ENCODE measurements at places on chromosomes 6 and 20.

- no peak for DNase-seq
Measured at GRCh38 chr6:85453490-85453889, 3.6 kb downstream of the NT5E start.

DNA sequence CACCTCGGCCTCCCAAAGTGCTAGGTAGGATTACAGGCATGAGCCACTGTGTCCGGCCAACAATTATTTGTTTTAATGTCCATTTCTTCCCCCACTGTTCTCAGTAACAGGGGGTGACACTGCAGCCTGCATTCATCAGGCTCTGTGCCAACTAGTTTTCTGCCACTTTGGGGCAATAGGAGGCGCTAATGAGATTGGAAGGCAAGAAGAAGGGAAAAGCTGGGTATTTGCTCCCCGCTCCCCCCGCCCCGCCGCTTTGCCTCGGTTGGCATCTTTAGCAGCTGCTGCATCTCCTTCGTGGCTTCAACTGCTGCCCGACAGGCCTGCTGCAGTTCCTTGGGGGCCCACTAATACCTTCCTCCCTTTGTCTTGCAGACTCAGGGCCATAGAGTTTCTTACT lies 35.0 kb upstream of the MDGA1 start:
- no peak for DNase-seq

DNA sequence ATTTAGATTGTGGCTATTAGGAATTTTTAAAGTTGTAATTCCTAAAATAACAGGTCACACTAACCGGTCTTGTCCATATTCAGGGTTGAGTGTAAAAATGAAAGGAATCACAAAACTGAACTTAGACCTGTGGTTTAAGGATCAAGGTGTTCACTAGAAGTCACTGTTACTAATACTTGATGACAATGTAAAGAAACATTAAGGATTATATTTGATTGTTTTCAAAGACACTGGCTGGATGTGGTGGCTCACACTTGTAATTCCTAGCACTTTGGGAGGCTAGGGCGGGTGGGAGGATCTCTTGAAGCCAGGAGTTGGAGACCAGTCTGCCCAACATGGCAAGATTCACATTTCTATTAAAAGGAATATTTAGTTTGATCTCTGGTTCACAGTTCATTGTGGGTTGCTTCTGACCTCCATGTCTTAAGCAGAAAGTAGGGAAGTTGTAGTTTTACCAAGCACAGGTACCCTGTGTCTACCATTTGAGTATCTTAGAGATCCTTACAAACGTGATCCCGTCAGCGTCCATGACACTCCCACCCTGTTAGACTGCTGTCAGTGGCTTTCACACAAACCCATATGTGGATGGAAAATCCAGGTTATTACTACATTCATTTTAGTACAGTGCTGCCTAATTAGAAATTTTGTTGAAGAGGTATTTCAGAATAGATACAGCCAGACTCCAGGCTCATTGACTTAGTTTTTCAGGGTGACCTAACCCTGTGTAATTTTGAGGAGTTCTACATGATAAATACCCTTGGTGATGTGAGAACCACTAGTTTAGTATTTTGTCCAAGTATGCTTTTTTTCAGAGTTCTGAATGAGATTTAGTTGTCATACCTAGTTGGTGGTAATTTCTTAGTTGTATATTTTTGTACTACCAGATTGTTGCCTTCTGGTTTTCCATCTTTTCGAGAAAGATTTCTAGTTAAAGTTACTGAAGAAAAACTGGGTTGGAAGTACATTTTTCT lies 10.2 kb downstream of the SRSF3 start:
- no peak for DNase-seq

DNA sequence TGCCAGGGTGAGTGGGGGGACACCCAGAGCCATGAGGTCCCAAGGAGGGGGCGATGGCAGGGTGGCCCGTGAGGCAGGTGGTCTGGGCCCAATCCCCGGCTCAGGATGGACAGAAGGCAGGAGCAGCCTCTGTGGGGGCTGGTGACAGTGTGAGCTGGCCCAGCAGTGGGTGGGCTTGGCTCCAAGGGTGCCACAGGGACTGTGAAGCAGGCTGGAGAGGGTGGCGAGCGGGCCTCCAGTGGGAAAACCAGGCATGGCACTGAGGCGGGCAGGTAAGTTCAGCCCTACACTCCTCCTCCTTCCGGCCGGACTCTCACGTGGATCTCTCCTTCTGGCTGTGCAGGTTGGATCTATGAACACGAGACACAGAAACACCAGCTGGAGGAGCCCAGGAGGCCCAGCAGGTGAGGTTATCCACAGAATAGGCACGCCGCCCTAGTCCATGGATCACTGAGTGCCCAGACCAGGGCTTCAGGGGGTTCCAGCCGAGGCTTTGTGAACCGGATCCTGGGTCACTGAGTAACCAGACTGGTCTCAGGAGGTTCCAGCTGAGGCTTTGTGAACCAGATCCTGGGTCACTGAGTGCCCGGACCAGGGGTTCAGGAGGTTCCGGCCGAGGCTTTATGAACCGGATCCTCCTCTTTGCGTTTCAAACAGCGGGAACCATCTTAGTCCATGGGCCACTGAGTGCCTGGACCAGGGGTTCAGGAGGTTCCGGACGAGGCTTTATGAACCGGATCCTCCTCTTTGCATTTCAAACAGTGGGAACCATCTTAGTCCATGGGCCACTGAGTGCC lies 76.4 kb upstream of the BHLHE23 start:
- no peak for DNase-seq

- no peak for DNase-seq
Measured at GRCh38 chr6:16313732-16314131, 75.3 kb downstream of the GMPR start.

DNA sequence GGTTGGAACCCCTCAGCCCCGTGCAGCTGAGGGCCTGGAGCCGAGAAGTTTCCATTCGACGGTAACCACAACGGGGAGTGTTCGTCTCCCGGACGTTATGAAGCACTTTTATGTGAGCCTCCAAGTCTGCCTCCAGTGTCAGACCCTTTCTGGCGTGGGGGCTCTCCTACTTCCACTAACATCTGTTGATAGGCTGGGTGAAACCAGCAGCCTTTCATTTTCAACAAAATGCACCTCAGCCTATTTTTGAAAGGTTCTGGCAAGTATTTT lies 257.4 kb downstream of the THBS2 start:
- DNase-seq, result no peak

DNA sequence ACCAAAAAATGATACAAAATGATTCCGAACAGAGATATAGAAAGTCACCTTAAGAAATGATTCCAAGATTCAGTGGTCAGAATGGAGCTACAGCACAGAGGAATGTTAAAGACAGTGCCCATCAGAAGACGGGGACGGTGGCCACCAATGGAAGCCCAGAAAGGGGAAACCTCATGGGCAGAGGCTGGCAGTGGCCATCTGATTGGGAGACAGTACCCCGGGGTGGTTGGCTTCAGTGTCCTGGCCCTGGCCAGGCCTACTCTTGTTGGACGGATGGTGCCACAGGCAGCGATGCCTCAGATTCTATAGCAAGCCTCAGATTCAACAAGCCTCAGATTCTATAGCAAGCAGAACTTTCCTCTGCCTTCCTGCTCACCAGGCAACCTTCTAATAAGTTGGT lies 16.6 kb upstream of the PI16 start:
- no peak for DNase-seq

- no peak for DNase-seq
Measured at GRCh38 chr6:101486124-101486523, 92.6 kb downstream of the GRIK2 start.

GRCh38 chr6:152100183-152100618 lies 292.7 kb downstream of the ESR1 start:
- no peak for DNase-seq

DNA sequence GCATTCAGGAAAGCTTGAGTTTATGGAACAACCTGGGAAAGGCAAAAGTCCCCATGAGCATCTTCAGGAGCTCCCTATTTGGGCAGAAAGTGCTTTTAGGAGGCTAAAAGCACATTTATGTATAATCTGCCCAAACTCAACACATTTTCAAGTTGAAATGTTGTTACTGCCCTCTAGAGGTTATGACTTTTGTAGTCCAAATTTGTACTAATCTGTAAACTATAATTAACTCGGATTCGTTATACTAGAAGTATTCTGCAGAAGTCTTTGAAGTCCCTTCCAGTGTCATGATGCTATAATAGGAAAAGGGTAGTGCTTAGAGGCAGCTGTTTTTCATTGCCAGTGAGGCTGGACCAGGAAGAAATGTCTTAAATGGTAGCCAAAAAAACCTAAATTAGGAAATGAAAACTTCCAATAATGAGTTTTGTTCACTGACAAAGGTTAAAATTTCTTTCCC lies 44.8 kb upstream of the EMILIN3 start:
- DNase-seq, result no peak

DNA sequence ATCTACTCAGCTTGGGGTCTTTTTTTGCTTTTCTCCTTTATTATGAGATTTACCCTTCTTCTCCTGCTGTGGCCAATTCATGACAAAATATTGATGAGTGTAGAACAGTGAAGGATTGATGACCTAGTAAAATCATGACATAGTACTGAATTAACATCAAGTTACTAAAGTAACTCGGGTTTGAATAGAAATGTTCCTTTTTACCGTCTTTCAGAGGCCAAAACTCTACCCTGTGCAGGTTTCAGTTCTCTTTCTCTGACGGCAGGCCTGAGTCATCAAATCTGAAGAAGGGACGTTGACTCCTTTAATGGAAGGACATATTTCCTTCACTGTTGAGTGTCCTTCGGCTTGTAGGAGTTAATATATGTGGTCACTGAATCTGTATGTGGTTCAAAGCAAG lies 80.7 kb downstream of the RREB1 start:
- DNase-seq, result no peak

GRCh38 chr6:39758905-39759605 lies 33.1 kb upstream of the DAAM2 start:
- DNase-seq, result no peak

- DNase-seq, result no peak
Measured at GRCh38 chr6:34332251-34333198, 59.9 kb downstream of the NUDT3 start.

- no peak for DNase-seq
Measured at GRCh38 chr20:24136659-24137246, 148.2 kb upstream of the GGTLC1 start.

DNA sequence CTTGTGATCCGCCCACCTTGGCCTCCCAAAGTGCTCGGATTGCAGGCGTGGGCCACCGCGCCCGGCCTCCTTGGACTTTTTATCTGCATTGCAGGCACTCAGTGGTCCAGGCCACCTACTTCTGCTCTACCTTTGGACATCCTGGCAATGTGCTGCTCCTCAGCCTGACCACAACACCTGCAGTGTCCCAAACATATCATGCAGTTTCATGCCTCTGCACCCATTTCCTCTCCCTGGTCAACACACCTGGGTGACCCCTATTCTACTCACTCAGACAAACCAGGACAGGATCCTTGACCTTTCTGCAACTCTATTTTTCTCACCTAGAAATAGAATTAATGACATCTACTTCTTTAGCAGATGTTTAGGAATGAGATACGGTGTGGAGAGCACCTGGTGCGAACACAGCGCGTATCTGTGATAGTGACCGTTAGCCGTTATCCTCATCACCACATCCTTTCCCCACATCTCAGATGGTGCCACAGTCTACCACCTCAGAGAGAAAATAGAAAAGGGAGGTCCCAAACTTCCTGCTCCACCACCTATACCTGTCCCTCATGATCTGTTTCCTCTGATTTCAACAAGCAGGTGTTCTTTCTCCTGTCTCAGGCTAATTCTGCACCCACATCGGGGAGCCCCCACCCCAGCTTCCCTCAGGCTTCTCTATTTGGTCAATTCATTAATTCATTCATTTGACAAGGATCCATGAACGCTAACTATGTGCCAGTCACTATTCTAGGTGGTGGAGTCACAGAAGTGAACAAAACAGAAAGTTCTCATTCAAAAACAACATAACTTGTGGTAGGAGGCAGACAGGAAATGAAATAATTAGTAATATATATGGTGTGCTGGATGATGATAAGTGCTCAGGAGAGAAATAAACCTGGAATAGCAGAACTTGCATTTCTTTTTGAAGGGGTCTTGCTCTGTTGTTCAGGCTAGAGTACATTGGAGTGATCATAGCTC lies 4.3 kb upstream of the BTN3A2 start:
- no peak for DNase-seq

- no peak for DNase-seq
Measured at GRCh38 chr6:39517756-39518155, 195.3 kb upstream of the KCNK16 start.

GRCh38 chr20:26243731-26244130 lies 547.1 kb upstream of the ZNF337 start:
- no peak for DNase-seq

- DNase-seq, result no peak
Measured at GRCh38 chr6:97456070-97456469, 173.1 kb upstream of the MMS22L start.

DNA sequence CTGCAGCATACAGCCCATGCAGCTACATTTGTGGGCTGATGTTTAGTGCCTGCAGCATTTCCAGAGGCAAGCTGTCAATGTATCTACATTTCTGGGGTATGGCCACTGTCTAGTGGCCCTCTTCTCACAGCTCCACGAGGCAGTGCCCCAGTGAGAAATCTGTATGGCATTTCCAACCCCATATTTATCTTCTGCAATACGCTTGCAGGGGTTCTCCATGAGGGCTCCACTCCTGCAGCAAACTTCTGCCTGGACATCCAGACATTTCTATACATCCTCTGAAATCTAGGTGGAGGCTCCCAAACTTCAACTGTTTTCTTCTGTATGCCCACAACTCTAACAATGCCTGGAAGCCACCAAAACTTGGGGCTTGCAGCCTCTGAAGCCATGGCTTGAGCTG lies 502.3 kb downstream of the C6orf118 start:
- DNase-seq, result no peak

GRCh38 chr6:109486068-109486467 lies 3.0 kb upstream of the ZBTB24 start:
- DNase-seq, result no peak

DNA sequence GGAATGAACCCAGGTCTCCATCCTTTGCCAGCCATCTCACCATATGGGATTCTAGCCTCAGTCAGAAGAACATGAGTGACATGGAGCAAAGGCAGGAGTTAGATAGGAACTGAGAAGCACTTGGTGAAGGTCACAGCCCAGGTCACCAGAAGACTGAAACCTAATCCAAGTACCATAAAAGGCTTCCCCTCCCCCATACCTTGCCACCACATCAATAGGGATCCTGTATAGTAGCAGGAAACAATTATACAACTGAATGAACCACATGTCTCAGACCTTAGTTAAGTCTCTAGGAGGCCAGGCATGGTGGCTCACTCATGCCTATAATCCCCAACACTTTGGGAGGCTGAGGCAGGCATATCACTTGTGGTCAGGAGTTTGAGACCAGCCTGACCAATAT lies 49.6 kb downstream of the KIZ start:
- no peak for DNase-seq

DNA sequence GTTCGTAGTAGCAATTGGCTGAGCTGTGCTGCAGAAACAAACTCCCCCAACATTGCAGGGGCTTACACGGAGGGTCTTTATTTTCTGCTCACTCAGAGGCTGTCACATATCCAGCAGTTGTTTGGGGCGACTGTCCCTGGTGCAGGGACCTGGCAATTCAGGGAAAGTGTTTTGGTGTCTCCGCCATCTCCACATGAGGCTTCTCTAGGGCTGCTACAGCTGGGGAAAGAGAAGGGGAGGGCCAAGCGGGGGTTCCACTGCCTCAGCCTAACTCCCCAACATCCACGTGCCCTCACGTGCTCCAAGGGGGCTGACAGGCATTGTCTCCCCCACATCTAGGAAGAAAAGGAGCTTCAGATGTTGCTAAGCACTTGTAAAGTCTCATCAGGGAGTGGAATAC lies 61.3 kb upstream of the NXT1 start:
- no peak for DNase-seq

- DNase-seq, result no peak
Measured at GRCh38 chr6:163290545-163291274, 123.8 kb upstream of the QKI start.

GRCh38 chr20:9884666-9885065 lies 45.8 kb upstream of the PAK5 start:
- DNase-seq, result no peak

- DNase-seq, result no peak
Measured at GRCh38 chr20:23311947-23312506, 38.6 kb upstream of the NXT1 start.

Measured in T-helper 22 cell (primary cell).